ENCODE measurements at places on chromosomes 5 and 9. TPM values are rescaled to one million over a fixed set of nuclear protein-coding genes. Genes with fewer than 3 reads are reported as not detected.
A peak's percentile ranks its signal among the peaks of the same experiment; 100 is the strongest.

The SLC27A6 gene
- total RNA-seq: 0.29 TPM

The ELAVL2 gene
- total RNA-seq: not detected

The ZNF454 gene
- 0.17 TPM for total RNA-seq

The CD74 gene
- 173 TPM for total RNA-seq

The FAM78A gene
- 16.0 TPM for total RNA-seq

The LCN15 gene
- total RNA-seq: not detected

The TAS2R1 gene
- total RNA-seq: not detected

The WHRN gene
- not detected for total RNA-seq

The FOXD4L4 gene
- not detected for total RNA-seq

The TAF11L5 gene
- not detected for total RNA-seq

GRCh38 chr5:151083081-151083676 lies 2.3 kb upstream of the TNIP1 start:
- DNase-seq: peak; percentile 85
- H3K4me3 ChIP-seq: no peak overlapping the region

DNA sequence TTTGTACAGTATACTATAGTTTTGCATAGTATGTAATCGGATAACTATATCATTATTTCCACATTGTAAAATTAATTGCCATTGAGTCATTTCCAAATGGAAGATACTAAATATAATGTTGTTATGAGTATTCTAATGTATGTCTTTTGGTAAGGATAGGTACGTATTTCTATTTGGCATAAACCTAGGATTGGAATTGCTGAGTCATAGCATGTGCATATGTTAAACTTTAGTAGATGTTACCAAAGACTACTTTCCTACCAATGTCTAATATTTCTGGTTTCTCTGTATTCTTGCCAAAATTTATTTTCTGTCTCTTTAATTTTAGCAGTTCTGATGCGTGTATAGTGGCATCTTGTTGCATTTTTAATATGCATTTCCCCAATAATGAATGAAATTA lies 825.1 kb upstream of the ARRDC3 start:
- no peaks in the 10 kb centered on the region for H3K27me3 ChIP-seq
- no peak overlapping the region for H3K27ac ChIP-seq
- no peak overlapping the region for H3K4me3 ChIP-seq

- no peaks in the 10 kb centered on the region for H3K36me3 ChIP-seq
- peaks cover 12% of the 10 kb centered on the region for H3K4me1 ChIP-seq
- H3K27me3 ChIP-seq: no peaks in the 10 kb centered on the region
- H3K4me3 ChIP-seq: no peak overlapping the region
Observed at GRCh38 chr9:111959468-111960359, 63.1 kb downstream of the UGCG start.

GRCh38 chr5:159657298-159657697 lies 259.0 kb upstream of the ADRA1B start:
- DNase-seq: no peak
- no peaks in the 10 kb centered on the region for H3K4me1 ChIP-seq
- no peak overlapping the region for H3K27ac ChIP-seq
- H3K4me3 ChIP-seq: no peak overlapping the region
- no peaks in the 10 kb centered on the region for H3K27me3 ChIP-seq

DNA sequence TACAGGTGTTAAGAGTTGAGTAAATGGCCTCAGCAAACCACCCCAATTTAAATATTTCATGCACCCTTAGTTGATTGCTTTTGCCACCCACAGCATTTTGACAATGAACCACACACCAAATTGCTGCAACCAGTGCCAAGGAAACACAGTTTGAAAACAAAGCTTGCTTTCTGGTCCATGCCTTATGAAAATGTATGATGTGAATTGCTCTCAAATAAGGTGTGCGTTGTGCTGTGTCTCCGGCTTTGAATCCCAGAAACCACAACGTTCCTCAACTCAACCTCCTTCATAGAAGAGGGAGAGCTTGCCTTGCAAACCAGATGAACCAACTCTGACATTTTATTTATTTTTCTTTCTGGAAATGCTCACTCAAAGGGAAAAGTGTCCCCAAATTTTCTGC lies 762.7 kb downstream of the TLE1 start:
- DNase-seq: no peak
- H3K27me3 ChIP-seq: no peaks in the 10 kb centered on the region
- no peak overlapping the region for H3K27ac ChIP-seq
- H3K36me3 ChIP-seq: no peaks in the 10 kb centered on the region
- H3K4me3 ChIP-seq: no peak overlapping the region

- H3K4me3 ChIP-seq: no peak overlapping the region
- no peak for DNase-seq
- H3K36me3 ChIP-seq: no peaks in the 10 kb centered on the region
- no peaks in the 10 kb centered on the region for H3K27me3 ChIP-seq
- no peak overlapping the region for H3K27ac ChIP-seq
Observed at GRCh38 chr5:179119415-179120170, 59.4 kb downstream of the ZNF354C start.

GRCh38 chr9:73160868-73161267 lies 9.2 kb downstream of the ANXA1 start:
- no peaks in the 10 kb centered on the region for H3K36me3 ChIP-seq
- peaks cover 5% of the 10 kb centered on the region for H3K4me1 ChIP-seq
- no peak for DNase-seq
- H3K27me3 ChIP-seq: no peaks in the 10 kb centered on the region
- no peak overlapping the region for H3K4me3 ChIP-seq

- H3K27me3 ChIP-seq: no peaks in the 10 kb centered on the region
- H3K36me3 ChIP-seq: no peaks in the 10 kb centered on the region
- DNase-seq: no peak
Observed at GRCh38 chr9:80491086-80491696, 919.4 kb downstream of the TLE4 start.

DNA sequence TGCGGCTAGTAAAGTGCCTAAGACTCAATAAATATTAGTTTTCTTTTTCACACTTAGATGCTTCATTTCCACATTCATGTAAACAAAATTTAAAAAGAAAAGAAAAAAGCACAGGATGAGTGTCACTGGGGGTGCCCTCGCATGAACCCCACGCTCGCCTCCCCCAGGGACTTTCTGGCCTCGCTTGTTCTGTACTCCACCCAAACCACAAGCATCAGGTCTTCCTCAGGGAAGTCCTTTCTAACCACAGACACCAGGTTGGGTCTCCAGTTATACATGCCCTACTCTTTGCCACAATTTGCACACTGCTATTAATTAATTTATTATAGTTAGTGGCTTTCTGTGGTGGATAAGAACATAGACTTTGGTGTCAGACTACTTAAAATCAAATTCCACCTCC lies 92.4 kb downstream of the RORB start:
- H3K36me3 ChIP-seq: no peaks in the 10 kb centered on the region
- H3K4me1 ChIP-seq: no peaks in the 10 kb centered on the region
- H3K27me3 ChIP-seq: no peaks in the 10 kb centered on the region
- no peak for DNase-seq
- no peak overlapping the region for H3K27ac ChIP-seq

- no peaks in the 10 kb centered on the region for H3K4me1 ChIP-seq
- H3K27ac ChIP-seq: no peak overlapping the region
- no peaks in the 10 kb centered on the region for H3K27me3 ChIP-seq
- DNase-seq: no peak
Observed at GRCh38 chr9:16152276-16153101, 599.6 kb downstream of the CCDC171 start.

DNA sequence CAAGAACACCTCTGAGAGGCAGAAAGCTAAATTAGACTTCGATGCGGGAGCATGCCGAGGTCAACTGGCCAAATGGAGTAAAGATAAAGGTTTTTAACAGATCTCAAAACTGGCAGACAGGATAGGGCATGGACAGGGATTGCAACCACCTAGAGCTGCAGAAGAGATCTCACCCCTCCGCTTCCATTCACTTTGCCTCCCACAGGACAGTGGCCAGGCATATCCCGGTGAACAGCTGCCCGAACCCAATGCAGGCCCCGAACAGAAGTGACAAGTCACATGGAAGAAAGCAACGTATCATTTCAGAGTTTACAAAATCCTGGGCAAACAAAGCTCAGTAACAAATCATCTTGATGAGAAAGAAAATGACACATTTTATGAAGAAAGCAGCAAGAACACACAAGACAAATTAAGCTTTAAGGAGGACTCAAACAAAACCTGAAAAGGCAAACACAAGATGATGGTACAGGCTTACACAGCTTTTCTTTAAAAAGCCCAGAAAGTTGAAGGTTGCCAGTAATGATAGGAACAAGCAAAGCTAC lies 18.4 kb downstream of the RNF130 start:
- no peak for DNase-seq
- H3K4me3 ChIP-seq: no peak overlapping the region
- peaks cover 55% of the 10 kb centered on the region for H3K4me1 ChIP-seq
- H3K27me3 ChIP-seq: no peaks in the 10 kb centered on the region
- no peak overlapping the region for H3K27ac ChIP-seq
- no peaks in the 10 kb centered on the region for H3K36me3 ChIP-seq

DNA sequence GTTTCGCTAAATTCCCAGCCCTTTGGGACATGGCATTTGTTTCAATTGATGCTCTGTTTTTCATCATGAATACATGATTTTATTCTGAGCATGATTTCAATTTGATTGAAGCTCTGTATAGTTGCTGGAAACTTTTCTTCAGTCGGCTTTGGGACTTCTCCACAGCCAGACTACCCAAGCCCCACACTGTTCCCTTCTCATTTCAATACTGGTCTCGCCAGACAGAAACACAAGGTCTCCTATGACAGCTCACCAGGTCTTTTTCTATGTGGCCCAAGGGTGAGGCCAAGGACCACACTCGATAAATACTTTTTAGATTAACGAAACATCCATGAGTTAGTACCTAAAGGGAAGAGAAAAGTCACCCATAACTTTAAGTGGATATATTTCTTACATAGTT lies 132.2 kb downstream of the ARL15 start:
- H3K27me3 ChIP-seq: no peaks in the 10 kb centered on the region
- no peak overlapping the region for H3K27ac ChIP-seq
- H3K36me3 ChIP-seq: no peaks in the 10 kb centered on the region
- H3K4me1 ChIP-seq: no peaks in the 10 kb centered on the region
- H3K4me3 ChIP-seq: no peak overlapping the region
- DNase-seq: no peak

DNA sequence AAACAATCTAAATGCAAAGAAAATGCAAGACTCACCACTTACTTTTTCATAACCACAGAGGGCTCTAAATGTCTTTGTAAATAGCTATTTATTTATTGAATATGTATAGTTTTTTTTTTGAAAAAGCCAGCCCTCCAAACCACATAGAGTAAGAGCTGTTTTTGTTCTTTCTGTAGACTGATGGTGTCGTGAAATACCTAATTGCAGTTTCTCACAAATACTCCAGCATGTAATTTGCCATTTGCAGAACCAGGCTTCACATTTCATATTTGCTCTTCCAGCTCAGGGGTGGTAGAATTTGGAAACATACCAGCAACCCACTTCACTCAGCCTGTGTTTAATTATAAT lies 159.8 kb downstream of the TMC1 start:
- no peak overlapping the region for H3K4me3 ChIP-seq
- no peaks in the 10 kb centered on the region for H3K4me1 ChIP-seq
- no peaks in the 10 kb centered on the region for H3K36me3 ChIP-seq
- no peak overlapping the region for H3K27ac ChIP-seq
- DNase-seq: no peak

DNA sequence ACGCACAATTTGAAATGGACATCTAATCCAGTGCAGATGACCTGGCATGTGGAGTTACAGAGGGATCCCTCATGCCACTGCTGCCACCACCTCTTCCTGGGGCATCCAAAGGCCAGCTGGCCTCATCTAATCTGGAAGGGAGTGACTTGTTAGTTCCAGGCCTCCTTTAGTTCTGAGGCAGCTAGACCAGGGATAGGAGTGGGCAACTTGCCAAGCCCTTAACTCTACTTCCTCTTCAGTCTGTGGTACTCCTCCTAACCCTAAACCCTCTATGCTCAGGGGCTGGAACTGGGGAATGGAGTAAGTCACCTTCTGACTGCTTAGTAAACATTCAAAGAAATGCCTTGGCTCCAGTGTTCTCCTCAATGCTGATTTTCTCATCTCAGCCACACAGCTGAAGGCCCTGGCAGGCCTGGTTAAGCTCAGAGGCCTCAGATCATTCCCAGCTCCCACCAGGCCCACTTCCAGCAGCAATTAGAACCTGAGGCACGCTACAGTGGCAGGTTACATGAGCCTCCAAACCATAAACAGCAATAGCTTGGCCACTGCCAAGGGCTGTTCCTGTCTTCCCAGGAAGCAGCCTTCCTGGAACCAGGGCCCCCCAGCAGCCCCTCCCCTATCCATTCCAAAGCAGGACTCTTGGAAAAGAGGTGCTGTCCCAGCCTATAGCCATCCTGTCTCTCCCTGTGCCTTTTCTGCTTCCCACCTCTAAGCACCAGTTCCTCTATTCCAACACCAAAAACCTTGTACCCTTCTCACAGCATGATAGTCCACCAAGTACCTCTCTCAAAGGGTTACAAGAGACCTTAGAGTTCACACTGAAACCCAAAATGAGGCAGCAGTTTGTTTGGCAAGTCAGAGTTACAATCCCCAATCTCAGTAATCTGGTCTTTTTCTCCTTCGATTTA lies 2.0 kb downstream of the EIF4EBP3 start:
- no peak overlapping the region for H3K4me3 ChIP-seq
- peak; percentile 86 for DNase-seq
- H3K27me3 ChIP-seq: no peaks in the 10 kb centered on the region
- peak overlapping the region; percentile 100 for H3K27ac ChIP-seq

- H3K27me3 ChIP-seq: peaks cover 25% of the 10 kb centered on the region
- no peaks in the 10 kb centered on the region for H3K36me3 ChIP-seq
- H3K4me3 ChIP-seq: no peak overlapping the region
- H3K4me1 ChIP-seq: no peaks in the 10 kb centered on the region
- no peak for DNase-seq
Observed at GRCh38 chr5:173202266-173202875, 32.6 kb downstream of the NKX2-5 start.

DNA sequence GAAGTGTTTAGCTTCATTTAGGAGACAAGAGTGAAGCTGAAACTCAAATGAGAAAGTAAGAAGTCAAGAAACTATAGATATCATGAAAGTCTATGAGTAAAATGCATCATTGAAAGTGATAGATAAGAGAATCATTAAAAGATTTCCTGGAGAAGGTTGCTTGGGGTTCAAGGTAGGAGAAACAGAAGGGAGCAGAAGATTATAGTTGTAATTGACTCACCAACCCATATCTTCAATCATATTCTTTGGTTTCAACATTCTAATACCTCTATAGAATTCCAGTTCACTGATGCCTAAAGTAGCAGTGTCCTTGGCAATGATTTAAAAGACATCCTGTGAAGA lies 365.7 kb upstream of the RIOK2 start:
- H3K27ac ChIP-seq: no peak overlapping the region
- H3K4me1 ChIP-seq: no peaks in the 10 kb centered on the region
- no peaks in the 10 kb centered on the region for H3K27me3 ChIP-seq
- H3K4me3 ChIP-seq: no peak overlapping the region

DNA sequence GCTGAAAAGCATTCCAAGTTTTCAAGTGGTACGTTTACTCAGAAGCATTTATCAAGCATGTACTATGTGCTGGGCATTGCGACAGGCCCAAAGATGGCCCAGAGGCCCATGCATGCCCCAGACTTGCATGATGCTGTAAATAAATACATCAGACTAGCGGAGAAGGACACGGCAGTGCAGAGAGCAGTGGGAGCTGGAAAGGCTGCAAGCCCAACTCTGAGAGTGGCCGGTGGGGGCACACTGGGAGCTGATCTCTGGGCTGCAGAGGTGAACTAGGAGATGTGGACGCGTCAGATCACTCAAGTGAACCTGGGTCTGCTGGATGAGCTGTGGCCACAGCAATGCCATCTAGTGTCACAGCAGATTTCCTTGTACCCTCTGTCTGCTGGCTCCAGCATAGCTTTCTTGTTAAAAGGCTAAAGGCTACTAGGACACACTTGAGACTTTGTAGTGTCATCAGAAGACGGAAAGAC lies 246.9 kb downstream of the FANCC start:
- no peak overlapping the region for H3K4me3 ChIP-seq
- H3K27ac ChIP-seq: peak overlapping the region; percentile 91
- no peaks in the 10 kb centered on the region for H3K36me3 ChIP-seq
- DNase-seq: peak; percentile 51
- peaks cover 94% of the 10 kb centered on the region for H3K4me1 ChIP-seq
- H3K27me3 ChIP-seq: no peaks in the 10 kb centered on the region
